NCI-H1694 treated with DMSO at 0.1 percent for 48 hours (cell line): ENCODE measurements at places on chromosomes 5 and 9.
A peak's percentile ranks its signal among the peaks of the same experiment; 100 is the strongest.

- no peak for DNase-seq
These were observed 41.9 kb upstream of the RIC1 start for GRCh38 chr9:5587024-5587423.

GRCh38 chr9:99973455-99973854, 67.0 kb downstream of the STX17 start:
- DNase-seq = no peak

DNA sequence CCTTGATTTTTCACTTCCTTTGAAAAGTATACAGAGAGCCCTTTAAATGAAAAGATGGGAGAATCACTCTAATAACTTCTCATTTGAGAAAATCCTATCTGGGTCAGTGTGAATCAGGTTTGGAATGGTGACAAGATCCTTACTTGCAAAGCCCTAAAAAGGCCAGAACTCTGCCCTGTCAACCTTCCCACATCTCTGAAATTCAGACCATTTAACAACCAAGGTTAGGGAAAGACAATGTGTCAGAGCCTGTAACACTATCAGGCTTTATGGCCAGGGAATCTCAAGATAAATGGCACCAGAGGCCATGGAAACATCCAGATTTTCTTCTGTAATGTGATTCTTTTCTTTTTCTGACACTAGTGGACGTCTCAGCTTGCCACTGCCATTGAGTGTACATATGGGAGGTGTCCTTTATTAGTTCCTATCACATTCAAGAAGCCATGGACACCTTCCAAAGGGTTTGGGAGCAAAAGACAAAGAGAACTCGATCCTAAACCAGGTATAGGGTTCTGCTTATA, 165.7 kb upstream of the GPR151 start:
- DNase-seq = no peak

- no peak for DNase-seq
These were observed 66.9 kb downstream of the ZCCHC7 start for GRCh38 chr9:37187292-37187691.

- no peak for DNase-seq
These were observed 10.6 kb downstream of the CDC42SE2 start for GRCh38 chr5:131274326-131275063.

- DNase-seq = no peak
These were observed 26.3 kb downstream of the PCDHGC5 start for GRCh38 chr5:141515141-141515540.

GRCh38 chr5:172699423-172699822, 58.4 kb downstream of the NEURL1B start:
- no peak for DNase-seq

DNA sequence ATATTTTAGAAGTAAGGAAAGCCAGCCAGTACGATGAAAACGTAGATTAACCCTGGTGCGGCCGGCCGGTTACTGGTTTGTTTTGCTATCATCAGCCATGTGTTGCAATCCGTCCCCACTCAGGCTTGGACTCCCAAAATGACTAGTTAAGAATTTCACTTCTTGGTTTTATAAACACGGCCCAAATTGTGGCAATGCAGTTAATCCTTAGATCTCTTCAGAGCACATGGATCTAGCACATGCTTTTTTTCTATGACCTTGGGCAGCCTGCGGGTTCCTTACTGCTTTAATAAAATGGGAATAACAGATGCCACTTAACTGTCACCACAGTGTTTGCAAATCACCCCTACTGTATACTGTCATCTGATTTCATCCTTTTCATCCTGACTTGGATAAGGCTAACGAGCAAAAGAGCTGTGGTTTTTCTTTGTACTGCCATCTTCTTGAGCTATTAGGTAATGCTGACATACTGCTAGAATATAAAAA, 1.5 kb downstream of the NDFIP1 start:
- DNase-seq = peak; percentile 30

- DNase-seq = no peak
These were observed 324.2 kb upstream of the TRPC7 start for GRCh38 chr5:136689552-136689951.
